WTC11 (cell line): ENCODE measurements at places on chromosomes 2 and 18. TPM values are rescaled to one million over a fixed set of nuclear protein-coding genes. Genes with fewer than 3 reads are reported as not detected.

GRCh38 chr2:224711859-224712665, 4.1 kb downstream of the CCDC195 start:
- no peak for DNase-seq

- DNase-seq: peak; percentile 54
Observed at GRCh38 chr2:236803621-236804020, 234.0 kb downstream of the ACKR3 start.

The DSG2 gene
- 113 to 117 TPM (median 113 TPM) in 3 replicates for total RNA-seq

DNA sequence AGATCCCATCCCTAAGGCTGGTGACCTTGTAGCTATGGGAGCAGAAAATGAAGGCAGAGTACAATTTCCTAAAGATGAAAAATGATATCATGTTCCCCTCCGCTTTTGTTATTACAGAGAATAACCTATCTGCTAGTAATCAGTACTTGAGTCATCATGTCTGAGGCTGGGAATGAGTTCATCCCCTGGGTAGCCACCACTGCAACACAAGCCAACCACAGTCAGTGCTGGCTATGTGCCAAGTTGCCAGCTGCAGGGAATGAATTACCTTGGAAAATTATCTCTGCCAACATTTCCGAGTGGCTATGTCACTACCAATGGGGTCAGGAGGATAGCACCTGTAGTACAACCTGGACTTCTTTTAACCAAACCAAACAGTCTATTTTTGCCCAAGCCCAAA, 1094.7 kb upstream of the DDX18 start:
- DNase-seq: no peak

The C2orf15 gene
- 6.0 to 7.0 TPM (median 6.1 TPM) in 3 replicates for total RNA-seq

GRCh38 chr2:8819194-8819593, 18.2 kb downstream of the KIDINS220 start:
- DNase-seq: no peak

The LIMS4 gene
- total RNA-seq: 1.1 TPM in 2 of 3 replicates, not detected in the other

The ARHGAP15 gene
- 0.25 to 0.28 TPM in 2 of 3 replicates, not detected in the other for total RNA-seq

The MSH2 gene
- total RNA-seq: 207 to 244 TPM (median 209 TPM) in 3 replicates

The TEKT4 gene
- total RNA-seq: 0.18 TPM in 1 of 3 replicates, not detected in the others

GRCh38 chr18:24018299-24018886, 3.8 kb downstream of the TTC39C start:
- DNase-seq: no peak

DNA sequence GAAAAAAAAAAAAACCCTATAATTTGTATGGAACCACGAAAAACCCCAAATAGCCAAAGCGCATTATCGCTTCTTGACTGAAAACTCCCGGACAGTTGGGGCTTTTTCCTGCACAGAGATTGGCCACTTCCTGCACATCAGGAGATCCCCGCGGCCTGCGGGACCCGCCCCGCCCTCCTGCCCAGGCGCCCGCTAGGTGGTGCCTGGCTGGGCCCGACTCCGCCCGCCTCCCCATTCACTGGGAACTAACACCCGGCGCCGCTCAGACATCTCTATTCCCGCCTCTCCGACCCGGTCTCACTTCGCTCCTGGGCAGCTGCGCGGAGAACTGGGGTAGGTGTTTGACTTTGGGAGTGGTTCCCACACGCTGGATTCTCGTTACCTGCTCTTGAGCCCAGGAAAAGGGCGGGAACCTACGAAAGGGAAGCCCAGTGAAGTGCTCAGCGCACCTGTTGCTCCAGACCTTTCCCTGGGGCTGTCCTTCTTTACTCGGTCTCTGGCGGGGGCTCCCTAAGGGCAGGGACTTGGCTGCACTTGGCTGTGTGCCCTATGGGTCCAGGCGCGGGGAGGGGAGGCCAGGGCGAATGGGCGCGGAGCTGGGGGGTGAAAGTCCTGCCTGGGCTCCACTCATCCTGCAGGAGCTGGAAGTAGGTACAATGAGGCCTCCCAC, at the start of gene HMSD:
HMSD (plus strand) TSS at position 234 of the 670 bp plus-strand sequence. CDS start 4,155 bp downstream, outside the sequence.
- peak; percentile 84 for DNase-seq
